ENCODE measurements at places on chromosomes 12 and 14.
A peak's percentile ranks its signal among the peaks of the same experiment; 100 is the strongest.

DNA sequence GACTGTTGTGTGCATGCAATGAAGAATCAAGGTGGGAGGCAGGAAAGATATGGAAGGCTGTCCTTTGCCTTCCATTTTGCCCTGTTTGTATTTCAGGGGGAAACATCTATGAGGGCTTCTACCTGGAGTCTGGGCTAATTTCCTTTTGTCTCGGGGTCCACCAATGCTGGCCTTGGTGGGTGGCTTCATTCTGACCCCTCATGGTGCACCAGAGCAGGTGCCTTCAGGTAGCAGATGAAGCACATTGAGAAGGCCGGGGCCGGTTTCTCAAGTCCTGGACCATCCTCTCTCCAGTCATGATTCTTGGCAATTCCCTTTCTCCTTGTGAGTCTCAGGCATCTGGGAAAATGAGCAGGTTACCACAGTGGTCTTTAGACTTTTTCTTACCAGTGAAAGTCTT lies 47.2 kb downstream of the RPH3A start:
- DNase-seq, result no peak

DNA sequence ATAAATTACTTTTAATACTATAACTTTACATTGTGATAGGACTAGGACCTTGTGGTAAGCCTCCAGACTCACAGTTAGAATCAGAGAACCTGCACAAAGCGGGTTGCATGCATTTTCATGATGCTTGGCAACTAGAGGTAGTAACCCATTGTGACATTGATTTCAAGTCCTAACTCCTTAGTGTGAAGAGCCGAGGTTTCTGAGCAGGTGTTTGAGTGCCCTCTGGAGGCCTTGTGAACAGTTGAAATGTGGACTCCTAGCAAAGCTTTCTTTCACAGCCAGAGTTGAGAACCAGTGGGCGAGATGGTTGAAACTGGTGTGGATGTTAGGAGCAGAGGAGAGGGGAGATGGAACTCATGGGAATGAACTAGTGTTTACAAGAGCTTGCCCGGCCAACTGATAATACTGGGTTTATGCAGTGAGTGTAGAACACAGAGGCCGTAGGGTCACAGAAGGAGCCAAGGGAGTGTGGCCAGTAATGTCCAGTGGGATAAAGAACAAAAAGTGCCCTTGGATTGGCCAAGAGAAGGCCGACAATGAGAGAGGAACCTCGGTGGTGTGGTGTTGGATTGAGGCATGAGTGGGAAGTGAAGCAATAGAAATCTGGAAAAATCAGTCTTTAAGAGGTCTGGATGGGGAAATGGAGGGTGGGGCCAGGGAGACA lies 10.9 kb downstream of the ZNF664 start:
- DNase-seq, result peak; percentile 87

DNA sequence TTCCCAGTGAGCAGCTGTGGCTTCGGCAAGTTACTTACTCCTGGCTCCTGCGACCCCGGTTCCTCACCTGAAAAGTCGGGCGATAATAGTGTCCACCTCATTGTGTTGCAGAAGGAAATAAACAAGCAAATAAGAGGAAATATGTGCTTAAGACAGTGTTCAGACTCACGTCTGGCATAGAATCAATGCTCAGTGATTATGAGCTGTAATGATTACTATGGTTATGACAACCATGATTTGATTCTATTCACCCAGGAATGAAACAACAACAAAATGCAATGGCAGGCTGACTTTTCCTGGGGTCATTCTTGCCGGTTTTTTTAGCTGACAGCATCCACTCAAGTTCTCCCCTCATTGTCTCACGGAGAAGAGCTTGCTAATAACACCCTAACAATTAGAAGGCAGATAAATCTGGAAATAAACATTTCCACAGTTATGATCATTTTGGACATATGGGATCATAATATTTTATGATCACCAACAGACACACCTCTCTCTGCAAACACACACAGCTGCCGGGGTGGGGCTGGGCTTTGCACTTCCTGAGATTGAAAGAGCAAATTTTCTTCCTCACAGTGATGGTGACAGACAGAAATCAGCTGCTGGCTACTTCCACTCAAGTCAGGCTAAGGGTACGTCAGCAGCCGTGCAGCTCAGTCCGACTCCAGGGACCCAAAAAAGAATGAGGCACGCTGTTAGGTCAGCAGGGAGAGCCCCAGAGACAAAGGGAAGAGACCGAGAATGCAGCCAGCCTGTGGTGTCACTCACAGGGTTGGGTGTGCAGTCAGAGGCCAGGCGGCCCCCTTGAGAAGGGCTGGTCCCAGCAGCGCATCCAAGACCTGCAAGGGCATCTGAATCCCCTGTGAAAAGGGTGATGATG lies 158.0 kb downstream of the RIMBP2 start:
- no peak for DNase-seq

DNA sequence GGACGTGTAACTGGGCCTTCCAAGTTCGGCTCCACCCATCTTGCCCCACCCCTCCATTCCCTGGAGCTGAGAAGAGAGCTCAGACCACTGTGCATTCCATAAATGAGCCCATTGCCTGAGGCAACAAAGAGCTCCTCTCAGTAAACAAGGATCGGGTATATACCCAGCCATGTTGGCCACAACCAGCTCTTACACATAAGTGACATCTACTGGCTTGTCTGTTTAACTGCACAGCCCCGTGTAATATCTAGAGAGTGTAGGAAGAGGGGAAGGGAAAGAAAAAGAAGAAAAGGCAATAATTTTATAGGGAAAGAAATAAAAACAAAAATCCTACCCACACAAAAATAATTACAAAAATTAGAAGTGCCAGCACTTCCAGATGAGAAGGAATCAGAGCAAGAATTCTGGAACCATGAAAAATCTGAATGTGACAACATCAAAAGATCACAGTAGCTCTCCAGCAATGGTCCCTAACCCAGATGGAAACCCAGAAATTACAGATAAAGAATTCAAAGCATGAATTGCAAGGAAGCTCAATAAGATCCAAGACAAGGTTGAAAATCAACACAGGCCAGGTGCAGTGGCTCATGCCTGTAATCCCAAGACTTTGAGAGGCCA lies 308.1 kb downstream of the RPAP3 start:
- peak; percentile 34 for DNase-seq

- no peak for DNase-seq
Observed at GRCh38 chr14:97022741-97023140, 225.6 kb downstream of the VRK1 start.

DNA sequence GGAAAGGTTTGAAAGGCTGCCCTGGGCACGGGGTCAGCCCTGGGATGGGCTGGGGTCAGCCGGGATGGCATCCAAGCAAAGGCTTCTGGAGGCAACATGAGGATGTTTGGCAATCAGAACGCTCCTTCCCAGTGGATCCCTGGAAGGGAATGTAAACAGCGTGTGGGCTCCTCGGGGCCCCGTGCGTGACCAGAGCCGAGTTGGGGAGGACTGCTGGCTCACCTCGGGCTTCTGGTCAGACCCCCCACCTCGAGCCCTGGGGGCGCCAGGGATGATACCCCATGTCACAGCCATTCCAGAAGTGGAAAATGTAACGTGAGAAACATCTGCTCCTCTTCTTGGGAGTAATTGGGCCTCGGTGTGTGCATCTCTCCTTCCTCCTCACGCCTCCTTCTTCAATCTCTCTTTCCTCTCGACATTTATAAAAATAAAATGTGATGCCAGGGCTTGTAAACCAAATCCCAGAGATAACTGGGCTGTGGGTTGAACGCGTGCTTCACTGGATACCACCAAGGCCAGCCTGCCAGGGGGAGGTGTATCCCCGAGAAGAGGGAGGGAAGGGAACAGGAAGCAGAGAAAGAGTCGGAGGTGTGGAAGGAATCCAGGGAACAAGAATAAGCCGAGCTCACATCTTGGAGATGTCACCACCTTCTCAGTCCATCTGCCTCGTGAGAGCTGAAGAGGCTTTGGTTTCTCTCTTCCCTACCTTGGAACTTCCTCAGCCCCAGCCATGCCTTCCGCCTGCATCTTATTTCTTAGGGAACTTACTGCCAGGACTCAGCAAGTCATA lies 144.8 kb downstream of the NUAK1 start:
- no peak for DNase-seq

DNA sequence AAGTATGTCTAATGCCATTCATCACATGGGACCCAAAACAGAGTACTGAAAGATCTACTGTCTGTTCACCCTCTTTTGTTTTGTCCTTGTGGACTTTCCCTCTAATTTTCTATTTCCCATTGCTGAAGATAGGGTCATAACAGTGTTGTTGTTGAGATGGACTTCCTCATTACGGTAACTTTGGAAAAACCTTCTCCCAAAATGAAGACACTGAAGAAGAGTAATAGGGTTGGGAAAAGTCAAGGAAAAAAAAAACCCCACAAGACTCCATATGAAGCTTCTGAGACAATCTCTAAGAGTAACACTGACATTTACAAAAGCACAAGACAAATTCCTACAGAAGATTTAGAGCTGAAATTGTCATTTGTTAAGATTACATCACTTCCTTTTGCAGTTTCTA lies 36.7 kb downstream of the EXOC5 start:
- DNase-seq, result no peak

DNA sequence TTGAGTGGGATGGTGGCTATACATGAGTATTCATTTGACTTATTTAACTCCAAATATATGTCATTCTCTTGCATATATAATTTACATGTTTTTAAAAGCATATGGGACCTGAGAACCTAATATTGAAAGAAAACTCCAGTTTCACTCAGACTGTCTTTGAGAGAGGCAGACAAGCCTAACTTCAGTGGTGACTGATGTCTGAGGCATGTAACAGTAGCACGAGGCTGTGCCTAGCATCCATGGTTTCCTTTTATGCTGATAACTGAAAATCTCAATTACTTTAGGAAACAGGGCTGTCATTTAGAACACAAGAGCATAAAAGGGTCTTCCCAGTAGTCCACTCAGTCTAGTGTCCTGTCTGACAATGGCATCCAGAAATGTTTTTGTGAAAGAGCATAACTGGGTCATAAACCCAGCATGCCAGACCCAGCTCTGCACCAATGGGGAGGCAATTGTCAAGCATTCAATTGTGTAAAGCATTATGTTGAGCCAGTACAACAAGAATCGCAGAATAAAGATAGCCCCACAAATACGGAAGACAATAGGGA lies 24.3 kb downstream of the MAPK1IP1L start:
- no peak for DNase-seq

GRCh38 chr14:49858383-49858782 lies 5.8 kb upstream of the NEMF start:
- no peak for DNase-seq

DNA sequence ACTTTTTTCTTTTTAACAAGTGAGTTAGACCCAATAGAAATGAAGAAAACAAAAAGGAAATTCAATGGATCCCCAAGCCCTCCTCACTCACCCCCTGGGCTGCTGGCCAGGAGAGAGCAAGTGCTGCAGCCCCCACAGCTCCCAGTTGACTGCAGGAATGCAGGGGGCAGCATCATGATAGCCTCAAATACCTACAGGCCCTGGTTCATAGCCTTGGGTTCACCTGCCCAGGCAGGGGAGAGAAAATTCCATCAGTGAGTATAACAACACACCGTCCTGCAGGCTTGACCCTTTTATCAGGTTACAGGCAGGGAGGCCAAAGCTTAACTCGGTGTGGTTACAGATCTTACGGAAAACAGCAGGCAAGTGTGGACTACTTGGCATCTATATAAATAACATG lies 76.3 kb downstream of the PHLDA1 start:
- no peak for DNase-seq

DNA sequence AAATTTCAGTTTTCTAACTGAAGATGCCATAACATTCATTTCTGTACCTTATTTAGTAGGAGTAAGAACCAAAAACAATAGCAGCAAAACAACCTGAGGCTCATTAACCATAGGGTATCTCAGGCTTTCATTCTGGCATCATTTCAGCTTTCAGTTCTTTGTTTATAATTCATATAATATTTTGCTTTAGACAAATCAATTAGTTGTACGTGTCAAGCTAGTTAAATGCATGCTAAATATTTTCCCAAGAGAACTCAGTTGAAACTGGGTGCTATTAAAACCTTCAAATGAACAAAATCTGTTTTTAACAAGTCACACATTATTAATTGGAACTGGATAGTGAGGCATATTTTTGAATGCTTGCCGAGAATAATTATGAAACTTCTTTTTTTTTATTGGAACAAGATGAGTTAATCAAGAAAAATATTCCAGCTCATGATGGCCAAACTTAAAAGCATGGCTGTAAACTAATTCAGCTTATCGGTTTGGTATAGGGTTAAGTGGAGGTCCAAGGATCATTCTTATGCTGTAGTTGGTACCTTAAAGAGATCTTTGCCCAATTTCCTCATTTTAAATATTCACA lies 442.7 kb downstream of the BTG1 start:
- DNase-seq, result no peak

DNA sequence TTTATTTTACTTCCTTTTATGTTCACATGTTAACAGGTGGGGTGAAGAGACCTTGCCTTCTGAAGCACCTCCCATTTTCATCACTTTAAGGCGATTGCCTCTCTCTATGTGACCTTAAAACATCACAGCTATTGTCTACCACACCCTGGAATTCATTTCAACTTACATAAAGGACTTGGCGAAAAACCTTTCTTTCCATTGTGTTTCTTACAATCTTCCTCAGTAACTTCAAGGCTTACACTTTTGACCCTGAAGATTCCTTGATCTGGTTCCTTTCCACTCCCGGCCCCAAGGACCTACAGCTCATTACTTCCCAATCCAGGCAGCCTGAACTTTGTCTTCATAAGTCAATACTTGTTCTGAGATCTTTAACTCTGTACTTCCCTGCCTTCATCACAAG lies 443.3 kb downstream of the ADAMTS20 start:
- no peak for DNase-seq

DNA sequence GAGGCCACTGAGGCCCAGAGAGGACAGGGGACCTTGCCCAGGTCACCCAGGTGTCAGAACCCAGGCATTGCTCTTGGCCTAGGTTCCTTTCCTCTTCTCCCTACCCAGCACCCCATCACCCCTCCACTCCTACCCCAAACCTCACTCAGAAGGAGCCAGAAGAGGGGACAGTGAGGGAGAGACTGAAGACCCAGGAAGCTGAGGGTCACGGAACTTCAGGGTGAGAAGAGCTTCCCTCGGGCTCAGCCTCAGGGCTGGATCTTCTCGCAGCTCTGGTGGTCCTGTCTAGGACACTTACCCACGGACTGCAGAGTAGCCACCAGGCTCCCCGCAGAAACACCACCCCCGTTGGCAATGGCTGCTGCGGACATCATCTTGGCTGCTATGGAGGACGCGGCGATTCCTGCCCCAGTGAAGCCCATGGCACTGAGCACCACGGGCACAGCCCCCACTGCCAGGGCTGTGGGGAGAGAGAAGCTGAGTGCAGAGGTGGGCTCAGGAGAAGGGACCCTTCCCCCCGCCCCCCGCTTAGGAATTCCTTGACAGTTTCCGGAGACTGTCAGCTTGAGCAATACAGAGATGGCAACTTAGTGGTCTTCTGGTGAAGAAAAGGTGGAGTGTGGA lies 1.1 kb downstream of the IFI27L2 start:
- no peak for DNase-seq
